ENCODE measurements at places on chromosomes 7 and 10.

- DNase-seq: no peak
Observed at GRCh38 chr7:39838326-39838725, 111.7 kb upstream of the CDK13 start.

DNA sequence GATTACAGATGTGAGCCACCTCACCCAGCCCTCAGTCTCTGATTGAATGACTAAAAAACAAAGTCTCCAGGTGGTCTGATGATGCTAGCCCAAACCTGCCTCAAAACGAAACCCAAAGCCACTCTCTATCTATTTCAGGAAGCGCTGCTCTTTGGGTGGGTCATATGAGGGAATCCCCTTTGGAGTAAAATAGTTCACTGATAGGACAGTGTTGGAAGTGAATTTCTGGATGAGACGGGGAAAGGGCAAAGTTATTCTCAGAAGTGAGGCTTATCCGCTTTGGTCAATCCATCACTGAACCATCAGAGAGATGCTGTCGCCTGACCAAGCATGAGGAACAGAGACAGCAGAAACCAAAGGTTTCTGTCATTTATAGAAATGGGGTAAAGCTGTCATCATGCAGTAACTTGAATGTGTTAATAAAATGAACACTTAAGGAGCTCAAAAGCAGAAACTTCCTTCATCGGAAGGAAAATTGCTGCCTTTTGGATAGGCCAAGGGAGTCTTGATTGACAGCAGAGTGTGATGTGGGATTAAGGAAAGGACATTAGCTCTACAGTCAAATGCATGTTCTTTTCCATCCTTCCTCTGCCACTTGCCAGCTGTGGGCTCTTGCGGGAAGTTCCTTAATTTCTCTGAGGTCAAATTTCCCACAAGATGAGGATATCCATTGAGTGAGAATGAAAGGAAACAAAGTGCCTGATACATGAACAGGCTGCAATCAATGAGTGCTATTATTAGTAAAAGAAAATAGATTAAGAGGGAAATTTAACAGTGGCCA lies 64.9 kb upstream of the C1QL3 start:
- DNase-seq: no peak

- DNase-seq: peak; percentile 65
Observed at GRCh38 chr10:68156373-68157185, 47.3 kb downstream of the MYPN start.

- no peak for DNase-seq
Observed at GRCh38 chr7:14233868-14234369, 244.5 kb upstream of the ETV1 start.

DNA sequence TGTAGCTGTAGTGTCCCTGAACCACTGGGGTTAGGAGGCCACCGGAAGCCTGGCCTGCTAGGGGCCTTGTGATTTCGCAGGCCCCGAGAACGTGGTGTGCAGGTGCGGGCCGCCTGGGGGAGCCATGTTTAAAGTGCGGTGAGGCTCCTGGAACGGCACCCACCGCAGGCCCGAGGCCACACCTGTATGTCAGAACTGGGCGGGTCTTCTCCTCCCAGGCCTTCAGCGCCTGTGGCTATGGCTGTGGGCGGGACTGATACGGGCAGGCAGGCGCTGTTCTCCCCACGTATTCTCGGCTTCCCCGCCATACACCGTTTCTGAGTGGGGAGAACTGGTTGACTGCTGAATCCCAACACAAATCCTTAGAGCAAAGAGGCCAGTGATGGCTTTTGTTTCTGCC lies 74.8 kb downstream of the DNAJB6 start:
- peak; percentile 81 for DNase-seq

DNA sequence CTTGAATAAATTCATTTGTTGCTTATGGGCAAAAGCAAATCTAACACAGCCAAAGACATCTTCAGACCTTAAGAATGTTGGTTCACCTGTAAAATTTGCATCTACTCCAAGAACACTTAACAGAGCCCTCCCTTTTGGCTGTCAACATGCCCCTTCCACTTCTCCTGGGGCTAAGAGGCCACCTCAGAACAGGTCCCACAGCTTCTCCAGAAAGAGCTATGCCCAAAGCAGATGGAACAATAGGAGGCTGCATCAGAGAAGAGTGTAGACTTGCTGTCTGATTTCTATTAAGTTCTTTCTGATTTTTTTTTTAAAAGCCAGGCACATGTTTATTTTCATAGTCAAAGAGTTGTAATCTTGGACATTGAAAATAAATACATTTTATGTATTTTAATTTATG lies 26.1 kb upstream of the TRIL start:
- DNase-seq: no peak

DNA sequence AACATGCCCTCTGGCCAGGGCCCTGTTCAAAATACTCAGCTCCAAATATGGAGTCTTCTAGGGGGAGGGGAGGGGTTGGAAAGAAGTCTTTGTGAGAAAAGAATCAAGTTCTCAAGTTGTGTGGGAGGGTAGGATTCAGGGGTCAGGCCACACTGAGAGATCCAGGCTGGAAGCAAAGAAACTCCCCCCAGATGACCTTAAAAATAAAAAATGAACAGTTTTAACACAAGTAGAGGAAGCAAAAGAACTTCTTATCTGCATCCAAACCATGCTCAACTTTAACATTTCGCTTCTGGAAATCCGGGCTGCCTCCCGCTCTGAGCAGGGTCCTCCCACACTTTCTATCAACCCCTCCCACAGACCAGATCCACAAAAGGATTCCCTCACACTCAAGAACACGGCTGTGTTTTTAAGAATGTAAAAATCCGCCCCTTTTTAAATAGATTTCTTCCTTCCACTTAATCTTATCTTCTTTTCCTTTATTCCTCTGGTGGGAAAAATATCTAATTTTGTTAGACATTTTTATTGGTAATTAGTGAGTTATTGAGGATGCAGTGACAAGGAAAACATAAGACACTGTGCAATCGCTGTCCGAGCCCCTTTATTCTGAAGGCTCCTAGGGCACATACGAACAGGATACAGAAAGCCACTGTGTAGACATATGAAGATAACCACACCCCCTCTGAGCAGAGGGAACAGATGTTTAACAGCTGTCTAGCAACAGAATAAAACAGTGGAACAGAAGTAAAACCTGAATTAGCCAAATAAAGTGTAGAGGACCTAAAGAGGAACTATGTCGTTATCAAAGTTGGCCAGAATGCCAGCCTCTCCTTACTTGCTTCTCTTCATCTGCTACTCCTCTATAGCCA lies 43.8 kb downstream of the CYTH3 start:
- DNase-seq: no peak

- no peak for DNase-seq
Observed at GRCh38 chr7:142983825-142984224, 21.7 kb upstream of the KEL start.

DNA sequence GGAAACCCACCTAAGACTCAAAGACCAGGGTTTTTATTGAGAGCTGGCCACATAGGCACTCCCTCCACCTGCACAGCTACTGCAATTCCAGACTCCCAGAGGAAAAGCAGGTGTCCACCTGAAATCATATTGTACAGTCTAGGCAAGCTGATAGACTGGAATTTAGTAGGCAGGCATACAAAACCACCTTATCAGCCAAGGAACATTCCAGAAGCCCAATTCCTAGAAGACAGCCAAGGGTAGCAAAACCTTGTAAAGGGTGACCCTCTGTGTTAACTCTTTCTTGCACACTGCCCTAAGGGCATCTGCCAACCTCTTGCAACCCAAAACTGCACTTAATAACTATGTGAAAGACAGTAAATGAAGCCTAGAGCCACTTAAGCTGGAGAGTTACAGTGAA lies 5.3 kb downstream of the TMEM176A start:
- no peak for DNase-seq

- no peak for DNase-seq
Observed at GRCh38 chr10:4132216-4132556, 347.2 kb upstream of the KLF6 start.

- DNase-seq: no peak
Observed at GRCh38 chr10:97456034-97456685, 10.2 kb downstream of the ZDHHC16 start.

Measured in stimulated activated effector memory CD8-positive, alpha-beta T cell treated with anti-CD3 and anti-CD28 coated beads, Interleukin-12 subunit alpha, Interleukin-12 subunit beta, amount 100 ng/mL, for 72 hours (primary cell).